ENCODE measurements at places on chromosomes 1 and 21.

GRCh38 chr1:167704715-167705114, 17.1 kb upstream of the MPZL1 start:
- DNase-seq: no peak

DNA sequence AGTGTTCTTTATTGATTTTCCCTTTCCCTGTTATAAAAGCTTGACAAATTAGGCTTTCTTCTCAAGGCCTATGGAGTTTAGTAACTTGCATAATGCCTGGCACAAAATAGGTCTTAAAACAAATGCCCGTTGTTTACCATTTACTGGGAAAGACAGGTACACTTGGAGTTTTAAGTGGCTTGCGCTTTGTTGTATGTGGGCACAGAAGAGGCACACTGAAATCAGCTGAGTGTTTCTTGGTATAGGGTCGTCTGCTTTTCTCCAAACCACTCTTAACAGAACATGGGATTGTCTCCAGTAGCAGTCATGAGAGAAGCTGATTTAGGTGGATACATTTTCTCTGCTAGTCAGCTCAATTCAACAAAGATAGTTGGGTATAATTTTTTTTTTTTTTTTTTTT, 132.5 kb downstream of the SYT14 start:
- DNase-seq: no peak

- DNase-seq: no peak
Observed at GRCh38 chr21:31878831-31879230, 6.0 kb downstream of the HUNK start.

DNA sequence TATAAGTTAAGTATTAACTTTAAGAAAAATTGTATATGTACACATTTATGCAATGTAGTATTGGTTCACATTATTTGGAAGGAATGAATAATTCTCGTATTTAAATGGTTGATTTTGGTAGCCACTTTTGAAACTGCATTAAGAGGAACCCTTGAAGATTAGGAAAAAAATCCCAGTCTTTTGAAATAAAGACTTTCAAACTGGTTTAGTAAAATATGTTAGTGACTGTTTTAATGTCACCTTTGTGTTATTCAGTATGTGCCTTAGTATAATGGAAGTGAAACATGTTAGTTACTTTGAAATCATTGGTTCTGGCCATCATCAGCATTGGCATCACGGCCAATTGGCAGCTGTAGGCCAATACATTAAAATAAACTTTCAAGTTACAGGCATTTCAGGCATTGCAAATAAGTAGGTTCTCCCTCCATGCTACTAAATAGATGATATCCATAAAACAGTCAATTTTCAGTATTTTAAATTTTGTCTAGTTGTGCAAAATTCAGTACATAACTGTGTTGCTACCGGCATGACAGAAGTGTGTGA, 4.4 kb downstream of the MIER1 start:
- DNase-seq: no peak

DNA sequence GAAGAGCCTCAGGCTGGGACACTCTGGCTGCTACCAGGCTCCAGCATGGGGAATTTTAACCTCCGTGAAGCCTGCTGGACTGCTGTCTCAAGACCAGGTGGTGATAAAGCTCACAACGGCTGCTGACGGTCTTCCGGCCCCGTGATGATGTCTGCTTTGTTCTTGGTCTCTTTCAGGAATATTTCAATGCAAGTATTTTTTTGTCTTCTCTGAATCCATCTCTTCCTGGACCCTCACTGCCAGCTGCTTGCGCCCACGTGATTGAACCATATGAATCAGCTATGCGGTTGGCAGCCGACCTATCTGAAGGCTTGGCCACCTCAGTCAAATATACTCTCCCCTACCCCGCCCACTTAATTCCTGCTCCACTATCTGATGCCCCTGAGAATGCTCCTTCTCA, 14.6 kb upstream of the SLC6A17 start:
- DNase-seq: peak; percentile 93

- peak; percentile 37 for DNase-seq
Observed at GRCh38 chr1:27658951-27659496, 13.0 kb downstream of the IFI6 start.

GRCh38 chr1:29682171-29682918, 446.0 kb downstream of the PTPRU start:
- DNase-seq: no peak

DNA sequence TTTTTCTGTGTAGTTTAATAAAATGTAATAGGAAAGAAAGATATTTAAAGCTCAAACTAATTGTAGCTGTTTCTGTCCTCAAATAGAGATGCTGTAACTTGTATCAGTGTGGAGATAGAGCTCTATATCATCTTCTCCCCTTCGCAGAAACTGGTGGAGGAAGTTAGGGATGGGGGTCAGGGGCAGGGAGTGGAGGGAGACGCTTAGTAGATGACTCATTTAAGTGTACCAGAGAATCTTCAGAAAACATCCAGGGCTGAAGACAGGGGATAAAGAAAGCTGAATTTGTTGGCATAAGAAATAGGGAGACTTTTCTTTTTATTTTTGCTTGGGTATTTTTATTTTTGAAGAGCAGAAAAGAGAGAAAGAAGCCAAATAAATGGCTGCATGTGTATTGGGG, 282.6 kb upstream of the DPYD start:
- DNase-seq: no peak

DNA sequence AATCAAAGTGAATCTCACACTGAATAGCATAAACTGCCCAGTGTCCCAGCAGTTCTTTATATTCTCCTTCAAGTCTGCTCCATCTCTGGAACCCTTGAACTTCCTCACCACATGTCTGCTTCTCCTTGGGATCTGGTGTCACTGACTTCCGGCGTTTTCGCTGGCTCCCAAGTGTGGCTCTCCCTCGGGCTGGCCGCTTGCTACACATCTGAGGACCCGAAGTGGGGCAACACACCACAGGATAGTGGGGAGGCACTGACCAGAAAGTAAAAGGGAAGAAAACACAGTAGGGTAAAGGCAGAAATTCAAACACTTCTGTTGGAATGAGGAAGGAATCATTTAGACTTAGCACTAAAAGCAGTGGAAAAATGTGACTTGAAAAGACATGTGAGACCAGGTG, 5.1 kb downstream of the NIT1 start:
- DNase-seq: no peak

- DNase-seq: no peak
Observed at GRCh38 chr1:24717887-24718650, 27.2 kb upstream of the CLIC4 start.

GRCh38 chr1:41102653-41103052, 81.1 kb upstream of the SLFNL1 start:
- no peak for DNase-seq

All from DMS53 (cell line).